Motor neuron (in vitro differentiated cells): ENCODE measurements at places on chromosomes 1 and 21. TPM values are rescaled to one million over a fixed set of nuclear protein-coding genes. Genes with fewer than 3 reads are reported as not detected.

DNA sequence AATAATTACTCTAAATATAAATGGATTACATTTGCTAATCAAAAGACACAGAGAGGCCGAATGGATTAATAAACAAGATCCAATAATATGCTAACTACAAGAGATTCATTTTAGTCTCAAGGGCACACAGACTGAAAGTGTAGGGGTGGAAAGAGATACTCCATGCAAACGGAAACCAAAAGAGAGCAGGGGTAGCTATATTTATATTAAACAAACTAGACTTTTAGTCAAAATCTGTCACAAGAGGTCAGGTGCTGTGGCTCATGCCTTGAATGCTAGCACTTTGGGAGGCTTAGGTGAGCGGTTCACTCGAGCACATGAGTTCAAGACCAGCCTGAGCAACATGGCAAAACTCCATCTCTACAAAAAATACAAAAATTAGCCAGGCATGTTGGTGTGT, 33.6 kb upstream of the DISP1 start:
- ATAC-seq = no peak

GRCh38 chr1:59143811-59144210, 153.1 kb upstream of the FGGY start:
- no peak for ATAC-seq

DNA sequence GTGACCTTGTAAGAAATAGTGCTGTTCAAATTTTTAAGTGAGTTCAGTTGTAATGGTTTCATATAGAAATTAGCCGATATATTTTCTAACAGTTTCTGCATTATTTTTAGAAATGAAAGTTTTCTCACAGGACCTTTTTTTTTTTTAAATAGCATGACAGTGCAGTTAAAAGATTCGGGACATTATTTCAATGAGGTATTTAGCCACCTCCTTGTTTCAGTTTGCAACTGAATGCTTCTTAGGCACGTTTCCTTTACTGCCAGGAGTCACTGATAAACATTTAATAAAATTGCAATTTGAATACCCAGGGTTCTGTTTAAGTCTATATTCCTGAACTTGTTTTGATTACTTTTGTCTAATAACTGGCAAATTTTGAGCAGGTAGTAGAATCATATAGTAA, 304.7 kb downstream of the TM2D1 start:
- ATAC-seq = no peak

DNA sequence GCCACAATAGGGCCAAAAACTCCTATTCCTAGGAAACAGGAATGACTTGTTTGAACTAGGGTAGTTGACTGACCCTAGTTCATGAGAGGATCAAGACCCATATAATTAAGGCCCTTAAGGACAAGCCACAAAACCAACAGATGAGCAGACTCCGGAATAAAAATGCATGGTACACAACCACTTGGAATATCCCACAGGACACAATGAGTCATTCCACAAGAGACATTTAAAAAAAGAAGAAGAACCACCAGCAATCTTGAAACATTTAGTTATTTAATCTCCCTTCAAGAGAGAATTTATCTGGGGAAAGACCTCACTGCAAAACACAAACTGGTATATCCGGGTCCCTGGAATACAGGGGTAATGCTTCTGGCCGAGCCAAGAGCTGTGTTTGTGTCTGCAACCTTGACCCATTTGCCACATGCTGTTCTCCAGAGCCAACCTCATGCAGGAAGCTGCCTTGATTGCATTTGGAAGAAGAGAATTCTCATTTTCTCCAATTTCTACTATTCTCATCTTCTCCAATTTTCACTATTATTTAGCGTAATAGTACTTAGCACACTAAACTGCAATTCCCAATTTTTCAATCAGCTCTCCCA, 135.5 kb downstream of the TGFBR3 start:
- ATAC-seq = no peak

DNA sequence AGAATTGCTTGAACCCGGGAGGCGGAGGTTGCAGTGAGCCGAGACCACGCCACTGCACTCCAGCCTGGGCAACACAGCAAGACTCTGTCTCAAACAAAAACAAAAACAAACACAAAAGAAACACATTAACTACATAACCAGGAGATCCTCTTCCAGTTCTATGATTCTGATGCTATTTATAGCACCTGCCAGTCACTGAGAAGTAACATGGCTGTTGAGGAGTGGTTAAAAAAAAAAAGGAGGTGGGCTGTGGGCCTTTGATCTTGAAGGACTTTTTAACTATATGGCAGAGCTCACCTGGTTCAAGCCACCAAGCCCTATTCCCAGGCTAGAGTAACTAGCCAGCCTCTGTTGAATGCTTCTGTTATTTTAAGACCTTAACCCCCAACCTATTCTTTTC, 148.8 kb downstream of the ZBTB18 start:
- ATAC-seq = no peak

The DIP2A gene
- 14.0 and 15.4 TPM in 2 replicates for total RNA-seq

The RNF11 gene
- total RNA-seq = 43.6 and 50.3 TPM in 2 replicates
